ENCODE measurements at places on chromosomes 2 and 18.

DNA sequence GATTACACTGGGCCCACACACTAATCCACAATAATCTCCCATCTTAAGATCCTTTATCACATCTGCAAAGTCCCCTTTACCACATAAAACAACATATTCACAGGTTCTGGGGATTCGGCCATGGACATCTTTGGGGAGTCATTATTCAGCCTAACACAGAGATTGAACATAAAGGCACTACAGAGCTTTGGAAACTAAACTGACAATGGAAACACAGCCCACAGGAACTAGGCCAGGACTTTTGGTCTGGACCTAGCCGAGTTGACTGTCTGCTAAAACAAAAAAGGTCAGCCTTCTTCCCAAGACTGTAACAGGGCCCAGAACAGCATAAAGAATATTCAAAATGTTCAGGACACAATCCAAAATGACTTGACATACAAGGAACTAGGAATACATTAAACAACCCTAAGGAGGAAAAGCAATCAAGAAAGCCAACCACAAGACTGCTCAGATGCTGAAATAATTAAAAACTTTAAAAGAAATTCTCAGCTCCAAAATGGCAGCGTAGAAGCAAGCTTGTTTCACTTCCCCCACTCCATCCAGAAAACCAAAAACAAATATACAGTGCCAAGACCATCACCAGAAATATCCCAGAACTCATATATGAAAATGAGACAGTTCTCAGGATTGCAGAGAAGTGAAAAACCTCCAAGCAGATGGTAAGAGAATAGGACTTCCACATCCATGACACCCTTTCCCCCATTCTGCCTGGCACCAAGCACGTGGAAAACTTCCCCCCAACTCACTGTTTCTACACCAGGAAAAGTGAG lies 207.8 kb downstream of the ATAD2B start:
- DNase-seq = no peak

GRCh38 chr2:128315122-128315828 lies 3.4 kb downstream of the HS6ST1 start:
- DNase-seq = peak; percentile 8

- no peak for DNase-seq
These were observed 4.2 kb downstream of the NABP1 start for GRCh38 chr2:191682126-191682525.

GRCh38 chr2:3460831-3461800 lies 58.2 kb downstream of the ADI1 start:
- peak; percentile 16 for DNase-seq

GRCh38 chr2:42673989-42674579 lies 89.9 kb downstream of the OXER1 start:
- DNase-seq = no peak

DNA sequence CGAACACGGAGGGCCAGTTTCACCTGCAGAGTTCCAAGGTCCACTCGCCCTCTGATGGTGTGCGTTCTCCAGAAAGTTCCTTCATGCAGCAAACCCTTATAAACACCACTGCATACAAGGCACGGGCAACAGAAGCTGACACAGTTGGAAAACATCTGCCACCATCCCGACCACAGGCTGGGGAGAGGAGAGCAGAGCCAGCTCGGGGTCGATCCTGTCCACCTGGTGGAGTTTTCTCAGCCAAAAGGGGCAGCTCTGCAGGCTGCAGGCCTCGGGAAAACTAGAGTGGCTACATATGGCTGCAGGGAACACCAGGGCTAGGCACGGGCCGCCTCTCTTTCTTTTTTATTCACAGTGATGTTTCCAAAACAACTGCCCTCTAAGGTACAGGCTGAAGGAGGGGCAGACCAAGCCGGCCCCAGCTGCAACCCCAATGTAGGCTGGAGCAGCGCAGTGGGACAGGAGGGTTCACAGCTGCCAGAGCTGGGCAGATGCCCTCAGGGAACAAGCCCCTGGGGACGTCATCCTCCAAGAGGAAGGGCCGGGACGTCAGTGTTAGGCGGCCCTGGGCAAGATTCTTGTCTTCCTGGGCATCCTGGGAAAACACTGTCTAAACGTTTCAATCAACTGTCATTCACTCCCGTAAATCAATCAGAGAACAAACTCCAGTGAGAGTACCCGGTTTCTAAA lies 274.7 kb downstream of the TWIST2 start:
- no peak for DNase-seq

GRCh38 chr2:217418090-217418489 lies 558.2 kb upstream of the TNP1 start:
- DNase-seq = no peak

GRCh38 chr2:73982140-73982617 lies 2.5 kb upstream of the TET3 start:
- no peak for DNase-seq

GRCh38 chr18:48792141-48792540 lies 158.6 kb downstream of the SMAD7 start:
- no peak for DNase-seq

- no peak for DNase-seq
These were observed 148.3 kb upstream of the KLHL14 start for GRCh38 chr18:32920796-32921787.

GRCh38 chr2:3035385-3036050 lies 342.1 kb downstream of the EIPR1 start:
- DNase-seq = no peak
